Activated CD4-positive, CD25-positive, alpha-beta regulatory T cell treated with anti-CD3 and anti-CD28 coated beads, Interleukin-2, amount 50 U/mL, for 16 hours (primary cell): ENCODE measurements at places on chromosomes 6 and 20.

DNA sequence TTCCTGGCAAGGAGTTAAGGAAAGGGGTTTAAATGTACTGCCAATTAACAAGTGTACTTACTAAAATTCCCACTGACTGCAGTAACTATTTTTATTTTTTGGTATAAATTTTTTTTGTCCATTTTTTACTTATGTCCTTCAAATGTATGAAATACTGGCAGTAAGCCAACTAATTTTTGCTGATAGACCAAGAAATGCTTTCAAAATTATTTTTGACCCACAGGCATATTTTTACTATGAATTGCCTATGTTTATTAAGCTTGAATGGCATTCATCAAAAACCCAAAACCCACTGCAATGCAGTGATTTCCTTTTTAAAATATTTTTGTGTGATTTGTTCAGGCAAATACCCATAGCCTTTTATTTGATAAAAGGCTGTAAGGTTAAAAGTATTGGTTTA, 560.1 kb downstream of the UTRN start:
- DNase-seq = no peak

- no peak for DNase-seq
Observed at GRCh38 chr6:2158596-2159271, 86.7 kb downstream of the GMDS start.

DNA sequence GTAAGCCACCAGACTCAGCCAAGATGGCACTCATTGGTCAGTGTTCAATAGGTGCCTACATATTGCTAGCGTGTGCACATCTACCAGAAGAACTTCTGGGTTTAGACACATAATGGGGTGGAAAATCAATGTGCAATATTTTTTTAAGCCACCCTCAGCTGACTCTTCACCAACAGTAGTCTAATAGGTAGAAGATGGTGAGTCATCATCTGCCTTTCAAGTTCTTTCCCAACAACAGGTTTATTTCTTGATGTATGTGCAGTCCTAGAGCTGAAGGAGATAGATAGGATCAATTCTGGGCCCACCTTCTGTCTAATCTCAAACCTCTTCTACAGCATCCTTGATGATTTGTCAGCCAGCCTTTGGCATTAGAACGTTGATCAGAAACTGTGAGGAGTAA, 41.3 kb downstream of the IRAK1BP1 start:
- DNase-seq = no peak

GRCh38 chr6:146785001-146785585, 186.3 kb downstream of the ADGB start:
- no peak for DNase-seq

GRCh38 chr20:39855056-39855455, 834.0 kb downstream of the MAFB start:
- DNase-seq = no peak

GRCh38 chr20:45969712-45970634, 2.0 kb downstream of the ZNF335 start:
- DNase-seq = no peak

GRCh38 chr6:136599329-136600011, 49.2 kb upstream of the MAP7 start:
- DNase-seq = no peak

GRCh38 chr6:149717255-149717587, 680 bp downstream of the LATS1 start:
- DNase-seq = no peak

GRCh38 chr20:39699166-39699725, 737.1 kb downstream of the DHX35 start:
- DNase-seq = no peak

DNA sequence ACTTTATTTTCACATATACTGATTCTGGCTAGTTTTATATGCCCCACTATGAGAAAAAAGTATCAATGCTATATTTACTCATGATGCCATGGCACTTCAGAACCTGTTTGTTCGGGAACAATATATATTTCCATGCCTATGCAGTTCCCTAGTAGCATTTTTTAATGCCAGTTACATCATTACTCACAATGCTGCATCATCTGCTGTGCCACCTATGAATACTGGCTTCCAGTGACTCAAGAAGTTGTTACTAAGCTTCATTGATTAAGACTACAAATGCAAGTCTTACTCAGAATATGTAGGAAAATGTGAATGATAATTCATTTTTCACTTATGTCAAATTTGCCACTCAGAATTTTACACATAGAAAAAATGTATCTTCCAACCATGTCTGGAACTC, 97.9 kb downstream of the MAFB start:
- DNase-seq = no peak

DNA sequence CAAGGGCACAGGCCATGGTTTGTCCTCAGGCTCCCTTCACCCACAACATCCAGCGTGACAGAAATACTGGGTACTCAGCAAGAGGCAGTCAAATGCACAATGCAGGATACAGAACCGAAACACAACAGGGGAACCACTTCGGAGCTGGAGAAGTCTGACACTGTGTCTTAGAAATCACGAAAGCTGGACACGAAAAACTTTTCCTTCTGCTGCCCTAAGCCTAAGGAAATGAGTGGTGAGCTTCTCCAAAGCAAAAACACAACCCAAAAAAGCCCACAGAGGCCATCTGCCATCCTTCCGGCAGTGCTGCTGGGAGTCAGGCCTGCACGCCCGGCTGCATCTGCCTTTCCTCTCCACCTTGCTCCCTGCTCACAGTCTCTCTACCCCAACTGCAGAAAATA, 106.3 kb downstream of the SLC23A2 start:
- DNase-seq = no peak

- no peak for DNase-seq
Observed at GRCh38 chr6:161649068-161649467, 375.2 kb upstream of the AGPAT4 start.

DNA sequence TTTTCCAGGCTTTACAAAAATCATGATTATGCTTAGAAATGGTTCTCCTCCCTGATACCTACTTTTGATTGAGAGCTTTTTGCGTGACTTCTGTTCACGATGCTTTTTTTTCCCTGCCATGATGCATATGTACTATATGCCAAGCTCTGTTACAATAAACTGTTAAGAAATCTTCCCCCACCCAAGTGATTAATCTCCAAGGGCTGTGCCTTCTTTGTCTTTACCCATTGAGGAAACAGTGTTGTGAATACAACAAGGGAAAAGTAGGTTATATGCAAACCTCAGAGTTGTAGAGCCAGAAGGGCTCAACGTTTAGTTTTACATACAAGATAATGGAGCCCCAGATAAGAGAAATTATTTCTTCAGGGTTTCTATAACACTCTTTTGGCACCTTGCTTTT, 34.1 kb upstream of the MYLK2 start:
- DNase-seq = no peak

- no peak for DNase-seq
Observed at GRCh38 chr20:15584507-15584906, 988.7 kb downstream of the KIF16B start.
